ENCODE measurements at places on chromosomes 12 and 14. TPM values are rescaled to one million over a fixed set of nuclear protein-coding genes. Genes with fewer than 3 reads are reported as not detected.

The ABCC9 gene
- total RNA-seq = not detected

DNA sequence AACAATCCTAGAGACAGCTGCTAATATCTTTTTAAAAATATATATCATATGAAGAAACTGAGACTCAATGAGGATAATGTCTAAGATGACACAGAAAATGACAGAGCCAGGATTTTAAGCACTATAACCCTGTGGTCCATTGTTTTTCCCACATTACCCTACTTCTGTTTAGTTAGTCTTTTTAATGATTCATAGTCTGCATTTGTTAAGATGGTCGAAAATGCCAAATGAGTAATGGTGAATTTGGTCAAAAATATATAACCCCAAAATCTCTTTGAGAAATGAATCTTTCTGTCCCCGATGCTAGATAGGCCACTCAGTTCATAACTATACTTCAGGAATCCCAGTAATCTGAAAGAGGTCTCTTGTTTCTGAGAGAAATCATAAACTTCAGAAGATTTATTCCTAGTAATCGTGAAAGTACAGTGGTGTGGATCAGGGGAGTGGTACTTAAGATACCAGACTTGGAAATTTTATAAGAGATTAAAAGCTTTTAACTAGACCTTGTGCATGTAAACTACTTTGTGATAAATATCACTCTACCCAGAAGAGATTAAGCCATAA, 10.8 kb downstream of the RTRAF start:
- H3K27me3 ChIP-seq = no peaks in the 10 kb centered on the region
- no peak overlapping the region for H3K27ac ChIP-seq
- H3K4me3 ChIP-seq = no peak overlapping the region
- no peak for DNase-seq
- peaks cover 3% of the 10 kb centered on the region for H3K4me1 ChIP-seq

DNA sequence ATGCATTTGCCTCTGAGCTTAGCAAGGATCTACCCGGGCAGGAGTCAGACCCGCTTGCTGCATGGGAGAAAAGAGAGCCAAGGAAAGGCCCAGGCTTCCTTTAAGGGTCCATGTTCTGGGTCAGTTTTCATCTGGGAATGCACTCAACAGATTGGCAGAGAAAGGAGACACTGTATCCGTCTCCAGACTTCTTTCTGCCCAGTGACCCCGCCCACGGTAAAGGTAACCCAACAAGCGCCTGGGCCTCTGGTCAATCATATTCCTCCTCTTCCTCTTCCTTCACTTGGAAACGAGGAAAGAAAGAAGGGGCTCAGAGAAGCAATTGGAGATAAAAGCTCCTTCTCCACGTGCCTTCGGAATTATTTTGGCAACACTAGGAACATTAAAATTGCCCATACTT, 27.1 kb upstream of the TCP11L2 start:
- H3K36me3 ChIP-seq = no peaks in the 10 kb centered on the region
- H3K4me3 ChIP-seq = no peak overlapping the region
- DNase-seq = no peak
- peaks cover 18% of the 10 kb centered on the region for H3K27me3 ChIP-seq
- no peaks in the 10 kb centered on the region for H3K4me1 ChIP-seq

The CCDC196 gene
- total RNA-seq = not detected

GRCh38 chr12:77025782-77026314, 39.5 kb downstream of the E2F7 start:
- no peaks in the 10 kb centered on the region for H3K4me1 ChIP-seq
- H3K27ac ChIP-seq = peak overlapping the region; percentile 39
- peaks cover 58% of the 10 kb centered on the region for H3K36me3 ChIP-seq
- no peak for DNase-seq

GRCh38 chr14:52923902-52924575, 26.8 kb downstream of the FERMT2 start:
- peaks cover 8% of the 10 kb centered on the region for H3K27me3 ChIP-seq
- DNase-seq = peak; percentile 46
- no peak overlapping the region for H3K4me3 ChIP-seq
- H3K4me1 ChIP-seq = peaks cover 18% of the 10 kb centered on the region

GRCh38 chr12:27787559-27787958, 7.5 kb upstream of the MANSC4 start:
- DNase-seq = no peak
- H3K27me3 ChIP-seq = no peaks in the 10 kb centered on the region
- peaks cover 37% of the 10 kb centered on the region for H3K36me3 ChIP-seq
- H3K4me3 ChIP-seq = no peak overlapping the region
- H3K4me1 ChIP-seq = peaks cover 27% of the 10 kb centered on the region
- H3K27ac ChIP-seq = no peak overlapping the region

- peaks cover 8% of the 10 kb centered on the region for H3K36me3 ChIP-seq
- peak; percentile 72 for DNase-seq
- no peak overlapping the region for H3K4me3 ChIP-seq
Observed at GRCh38 chr12:8078398-8078797, 3.7 kb upstream of the NECAP1 start.

The FLRT2 gene
- total RNA-seq = not detected

The DPPA3 gene
- not detected for total RNA-seq

The ZNF140 gene
- total RNA-seq = 17.1 TPM

The RTL1 gene
- total RNA-seq = not detected

DNA sequence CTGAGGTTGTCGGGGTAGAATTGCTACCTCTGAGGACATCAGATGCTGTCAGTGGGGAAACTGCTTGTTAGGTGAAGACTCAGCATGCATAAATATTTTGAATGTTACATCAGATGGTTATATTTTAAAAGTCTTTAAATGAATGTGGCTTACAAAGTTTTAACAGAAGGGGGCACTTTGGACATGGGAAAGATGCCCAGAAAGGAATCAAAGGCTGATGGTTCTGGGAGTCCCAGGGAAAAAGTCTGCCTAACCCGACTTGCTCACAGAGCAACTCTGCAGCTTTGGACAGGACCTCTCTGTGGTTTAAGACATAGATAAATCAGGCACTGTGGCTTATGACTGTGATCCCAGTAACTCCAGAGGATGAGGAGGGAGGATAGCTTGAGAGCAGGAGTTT, 474.9 kb downstream of the ATP23 start:
- no peak overlapping the region for H3K4me3 ChIP-seq
- no peak overlapping the region for H3K27ac ChIP-seq
- DNase-seq = no peak
- no peaks in the 10 kb centered on the region for H3K4me1 ChIP-seq

The IFNG-AS1 gene
- 0.21 TPM for total RNA-seq

DNA sequence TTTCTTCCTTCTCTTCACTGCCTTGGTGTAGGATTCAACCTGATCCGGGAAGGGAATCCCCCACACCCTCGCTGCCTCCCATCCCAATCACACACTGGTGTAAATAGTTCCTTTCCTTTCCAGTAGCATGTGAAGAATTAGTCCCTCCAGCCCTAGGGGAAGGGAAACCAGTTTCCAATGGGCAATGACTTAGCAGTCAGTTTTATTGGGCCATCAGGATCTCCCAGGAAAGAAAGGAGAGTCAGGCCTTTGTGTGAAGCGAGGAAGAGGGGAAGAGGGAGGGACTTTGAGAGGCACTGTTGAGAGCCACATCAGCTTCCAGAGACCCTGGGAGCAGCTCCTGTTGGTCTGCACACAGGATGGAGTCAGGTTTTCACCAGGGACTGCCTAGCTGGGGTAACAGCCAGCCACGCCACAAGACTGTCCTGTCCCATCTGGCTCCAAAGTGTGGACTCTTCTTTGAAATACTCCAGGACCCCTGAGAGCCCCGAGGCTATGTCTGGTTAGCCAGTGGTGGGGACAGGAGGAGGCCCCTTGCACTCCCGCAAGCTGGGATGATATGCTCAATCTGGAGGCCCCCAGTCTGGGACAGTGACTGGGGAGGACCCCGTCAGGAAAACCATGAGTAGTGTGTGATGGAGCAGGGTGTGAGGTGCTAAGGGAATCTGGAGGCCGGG, 27.9 kb downstream of the MOAP1 start:
- H3K27ac ChIP-seq = no peak overlapping the region
- peaks cover 2% of the 10 kb centered on the region for H3K27me3 ChIP-seq
- no peaks in the 10 kb centered on the region for H3K4me1 ChIP-seq
- no peak for DNase-seq

DNA sequence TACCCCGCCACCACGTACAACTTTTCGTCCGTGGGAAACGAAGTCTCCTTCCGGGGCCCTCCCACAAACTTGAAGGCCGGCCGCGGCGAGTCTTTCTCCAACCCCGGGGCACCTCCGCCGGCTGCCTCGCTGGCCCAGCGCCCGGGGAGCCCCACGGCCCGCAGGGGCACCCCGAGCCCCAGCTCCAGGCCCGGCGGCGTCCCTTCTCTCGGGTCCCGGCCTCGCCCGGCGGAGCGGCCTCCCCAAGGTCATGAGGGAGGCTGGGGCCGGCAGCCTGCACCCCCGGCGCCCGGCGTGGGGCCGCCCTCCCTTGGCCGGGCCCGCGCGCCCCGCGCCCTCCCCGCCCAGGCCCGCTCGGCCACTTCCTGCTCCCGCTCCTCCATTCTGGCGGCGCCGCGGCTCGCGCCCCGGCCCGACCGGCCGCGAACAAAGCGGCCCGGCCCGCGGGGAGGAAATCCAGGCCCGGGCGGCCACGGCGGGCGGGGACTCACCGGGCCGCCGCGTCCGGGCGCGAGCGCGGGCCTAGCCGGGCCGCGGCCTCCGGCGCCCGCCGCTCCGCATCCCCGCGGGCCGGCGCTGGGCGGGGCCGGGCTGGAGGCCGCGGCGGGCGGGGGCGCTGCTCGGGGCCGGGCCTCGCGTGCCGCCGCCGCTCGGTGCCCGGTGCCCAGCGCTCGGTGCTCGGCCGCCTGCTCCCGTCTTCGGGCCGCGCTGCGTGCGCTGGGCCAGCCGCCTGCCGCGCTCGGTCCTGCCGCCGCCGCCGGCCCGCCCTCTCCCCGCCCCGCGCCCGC, at the start of gene AKT1:
Gene AKT1 (minus strand): TSS at position 756 of the 788 bp plus-strand sequence. CDS start 3,105 bp downstream, outside the sequence.
- H3K4me1 ChIP-seq = peaks cover 45% of the 10 kb centered on the region
- DNase-seq = peak; percentile 33
- H3K27me3 ChIP-seq = peaks cover 10% of the 10 kb centered on the region
- H3K4me3 ChIP-seq = peak within 1 kb of the TSS; percentile 94
- peaks cover 14% of the 10 kb centered on the region for H3K36me3 ChIP-seq

The LRP1-AS gene
- total RNA-seq = not detected

GRCh38 chr12:69069479-69069878, 136.5 kb upstream of the CPM start:
- no peak overlapping the region for H3K4me3 ChIP-seq
- H3K27me3 ChIP-seq = peaks cover 11% of the 10 kb centered on the region
- H3K4me1 ChIP-seq = no peaks in the 10 kb centered on the region
- no peak for DNase-seq
- no peaks in the 10 kb centered on the region for H3K36me3 ChIP-seq

GRCh38 chr14:54001189-54001878, 44.7 kb upstream of the BMP4 start:
- H3K27me3 ChIP-seq = no peaks in the 10 kb centered on the region
- no peak overlapping the region for H3K27ac ChIP-seq
- no peaks in the 10 kb centered on the region for H3K36me3 ChIP-seq

The FIGNL2 gene
- total RNA-seq = 0.37 TPM

- peak; percentile 44 for DNase-seq
- no peak overlapping the region for H3K4me3 ChIP-seq
- peaks cover 6% of the 10 kb centered on the region for H3K27me3 ChIP-seq
- H3K36me3 ChIP-seq = no peaks in the 10 kb centered on the region
Observed at GRCh38 chr12:116520801-116521471, 38.2 kb upstream of the MAP1LC3B2 start.

GRCh38 chr14:22974530-22975313, 7.6 kb downstream of the AJUBA start:
- H3K4me1 ChIP-seq = no peaks in the 10 kb centered on the region
- DNase-seq = no peak
- H3K36me3 ChIP-seq = no peaks in the 10 kb centered on the region
- H3K4me3 ChIP-seq = no peak overlapping the region

DNA sequence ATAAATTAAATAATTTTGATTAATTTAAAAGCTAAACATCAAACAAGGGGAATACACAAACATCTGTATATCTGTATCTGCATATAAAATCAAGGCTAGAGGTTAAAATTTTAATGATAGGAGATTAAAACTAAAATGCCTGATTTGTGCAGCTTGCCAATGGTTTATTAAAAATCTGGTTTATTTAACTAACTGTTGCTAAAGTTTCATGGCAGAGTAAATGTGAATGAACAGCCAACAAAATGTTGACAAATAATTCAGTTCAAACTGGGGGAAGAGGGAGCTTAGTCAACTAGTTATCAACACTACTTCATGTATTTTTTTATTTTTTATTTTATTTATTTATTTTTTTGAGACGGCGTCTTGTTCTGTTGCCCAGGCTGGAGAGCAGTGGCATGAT, 43.0 kb downstream of the BTG1 start:
- peaks cover 8% of the 10 kb centered on the region for H3K36me3 ChIP-seq
- no peaks in the 10 kb centered on the region for H3K27me3 ChIP-seq
- peaks cover 28% of the 10 kb centered on the region for H3K4me1 ChIP-seq
- no peak overlapping the region for H3K27ac ChIP-seq
- no peak overlapping the region for H3K4me3 ChIP-seq

The TMTC1 gene
- not detected for total RNA-seq

The CLEC2A gene
- not detected for total RNA-seq

The ERP29 gene
- 134 TPM for total RNA-seq

The FITM1 gene
- total RNA-seq = 1.4 TPM

- no peaks in the 10 kb centered on the region for H3K36me3 ChIP-seq
- peaks cover 10% of the 10 kb centered on the region for H3K4me1 ChIP-seq
- peaks cover 4% of the 10 kb centered on the region for H3K27me3 ChIP-seq
- H3K4me3 ChIP-seq = no peak overlapping the region
Observed at GRCh38 chr12:131050463-131051154, 96.9 kb downstream of the ADGRD1 start.

All from activated CD8-positive, alpha-beta T cell treated with anti-CD3 and anti-CD28 coated beads, Interleukin-2, amount 10 ng/mL, durations not matched to agents 7 days and 5 days (primary cell).